NCI-H510A (cell line): ENCODE measurements at places on chromosomes 4 and X.

GRCh38 chrX:96907516-96908272 is 24.0 kb downstream of the RPA4 start:
- DNase-seq, result no peak

DNA sequence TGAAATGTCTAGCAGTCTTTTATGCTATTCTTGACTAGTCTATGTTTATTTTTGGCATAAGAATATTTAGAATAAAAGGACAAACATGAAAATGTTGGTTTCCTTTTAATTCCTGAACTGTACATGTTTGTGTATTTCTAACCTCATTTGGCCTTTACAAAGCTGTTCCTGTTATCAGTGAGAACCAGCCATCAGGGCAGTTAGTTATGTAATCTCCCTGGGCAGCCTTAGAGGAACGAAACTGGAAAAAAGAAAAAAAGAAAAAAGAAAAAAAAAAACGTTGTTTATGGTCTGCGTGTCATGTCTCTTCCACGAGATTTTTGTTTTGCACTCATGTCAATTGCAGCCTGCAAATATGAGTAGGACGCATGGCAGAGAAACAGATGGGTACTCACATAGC is 193.7 kb downstream of the MAGEB5 start:
- no peak for DNase-seq

- DNase-seq, result no peak
Observed at GRCh38 chr4:165439981-165440380, 61.2 kb downstream of the CPE start.

DNA sequence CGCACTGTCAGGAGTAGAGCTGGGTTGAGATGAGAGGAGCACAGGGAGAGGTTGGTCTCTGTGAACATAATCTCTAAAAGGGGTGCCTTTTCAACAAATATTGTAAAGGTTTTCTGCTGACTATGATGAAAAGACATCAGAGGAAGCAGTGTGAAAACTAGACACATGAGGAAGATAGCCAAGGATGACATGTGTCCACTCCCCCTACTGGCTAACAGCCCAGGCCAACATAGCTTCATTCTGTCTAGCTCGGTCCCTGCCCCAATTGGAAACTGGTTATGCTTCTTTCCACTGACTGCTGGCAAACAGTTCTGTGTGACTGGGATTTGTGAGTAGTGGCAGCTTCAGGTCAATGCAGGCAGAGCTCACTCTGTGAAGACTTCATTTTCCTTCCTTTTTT is 115.4 kb upstream of the ESX1 start:
- no peak for DNase-seq

- DNase-seq, result no peak
Observed at GRCh38 chr4:146453181-146453807, 68.4 kb downstream of the SLC10A7 start.

DNA sequence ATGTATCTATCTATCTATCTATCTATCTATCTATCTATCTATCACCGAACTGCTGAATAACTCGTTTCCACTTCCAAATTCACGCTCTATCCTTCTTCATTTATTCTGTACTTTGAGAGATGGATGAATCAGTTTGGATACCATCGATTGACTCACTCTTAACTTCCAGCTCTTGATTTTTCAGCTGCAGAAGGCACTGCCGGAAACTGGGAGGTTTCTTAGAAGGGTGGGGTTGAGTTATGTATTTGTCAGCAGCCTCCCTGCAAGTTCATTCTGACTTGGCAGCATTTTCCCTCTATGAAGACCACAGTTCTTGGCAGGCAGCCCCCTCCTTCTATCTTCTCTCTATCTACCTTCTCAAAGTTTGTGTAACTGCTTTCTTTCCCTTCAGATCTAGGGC is 112.0 kb upstream of the MAGEB18 start:
- DNase-seq, result no peak
